ENCODE measurements at places on chromosomes 1 and 21.

GRCh38 chr1:171670739-171671138, 18.3 kb upstream of the MYOC start:
- no peak for DNase-seq

- no peak for DNase-seq
Observed at GRCh38 chr1:97144527-97144926, 422.9 kb downstream of the PTBP2 start.

DNA sequence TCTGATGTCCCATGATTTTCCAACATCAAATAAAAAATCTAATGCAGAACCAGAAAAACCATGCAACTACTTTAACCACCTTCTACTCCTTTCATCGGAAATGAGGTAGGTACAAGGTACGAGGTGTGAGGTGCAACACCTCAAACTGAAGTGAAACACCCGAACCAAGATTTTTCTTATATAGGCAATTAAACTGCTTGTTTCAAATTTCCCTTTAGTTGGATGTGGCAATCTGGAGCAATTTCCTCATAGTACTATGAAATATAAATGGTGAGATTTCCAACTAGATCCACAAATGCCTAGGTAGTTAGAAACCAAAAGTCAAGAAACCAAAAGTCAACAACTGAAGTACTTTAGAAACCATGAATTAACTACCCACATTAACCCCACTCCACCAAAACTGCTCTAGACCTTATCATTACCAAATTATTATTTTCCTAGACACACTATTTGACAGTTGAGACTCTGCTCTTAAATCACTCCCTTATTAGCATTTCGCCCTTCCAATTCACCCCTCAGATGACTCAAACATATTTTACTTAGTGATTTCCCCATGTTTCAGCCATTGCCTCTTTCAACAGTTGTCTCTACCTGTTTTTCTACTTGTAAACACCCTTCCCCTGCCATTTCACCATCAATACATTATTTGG, 37.8 kb downstream of the FUBP1 start:
- no peak for DNase-seq

DNA sequence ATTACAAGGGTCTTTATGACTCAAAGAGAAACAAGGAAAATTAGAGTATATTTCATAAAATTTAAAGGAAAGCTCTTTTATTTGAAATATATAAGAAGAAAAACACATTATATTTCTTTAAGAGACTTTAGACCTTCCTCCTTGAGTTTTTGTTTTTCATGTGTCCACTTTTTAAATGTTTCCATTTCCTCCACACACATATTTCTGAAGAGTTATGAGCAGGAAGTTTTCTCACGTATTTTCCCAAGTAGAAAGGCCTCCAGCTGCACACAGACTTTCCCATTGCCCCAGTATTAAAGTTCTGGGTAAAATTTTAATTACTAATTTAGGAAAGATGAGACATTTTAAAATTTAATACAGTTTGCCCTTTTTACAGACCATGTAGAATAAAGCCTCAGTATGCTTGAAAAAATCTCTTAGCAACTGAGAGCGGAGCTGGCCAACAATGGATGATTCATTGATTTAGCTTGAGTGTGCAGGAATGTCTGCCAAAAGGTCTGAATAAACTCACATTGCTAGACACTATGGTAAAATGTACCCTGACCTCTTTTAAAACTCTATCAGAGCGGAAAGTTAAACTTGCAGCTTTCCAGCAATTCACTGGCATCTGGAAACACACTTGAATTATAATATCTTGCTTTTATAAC, 57.9 kb downstream of the DDAH1 start:
- peak; percentile 56 for DNase-seq

DNA sequence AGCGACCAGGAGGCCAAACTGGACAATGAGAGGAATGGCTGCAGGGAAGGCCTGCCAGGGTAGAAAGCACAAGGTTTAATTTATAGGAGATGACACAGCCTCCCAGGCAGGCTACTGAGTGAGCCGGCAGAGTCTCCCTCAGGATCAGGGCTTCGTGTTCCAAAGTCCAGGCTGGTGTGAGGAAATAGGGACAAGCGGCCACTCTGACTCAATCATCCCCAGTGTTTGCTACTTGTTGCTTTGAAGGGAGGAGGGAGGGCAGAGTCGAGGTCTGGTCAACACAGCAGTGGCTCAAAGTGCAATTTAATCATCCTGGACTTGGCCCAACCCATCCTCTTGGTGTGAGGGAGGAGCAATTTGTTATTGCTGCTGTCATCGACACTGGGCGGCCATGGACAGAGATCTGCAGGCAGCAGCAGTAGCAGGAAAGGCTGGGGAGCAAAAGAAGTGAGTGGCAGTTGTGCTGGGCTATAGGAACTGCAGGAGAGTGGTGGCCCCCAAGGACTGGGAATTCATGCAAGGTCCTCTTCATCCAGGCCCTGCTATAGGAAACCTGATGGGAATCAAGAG, 27.5 kb downstream of the TBX15 start:
- peak; percentile 60 for DNase-seq

DNA sequence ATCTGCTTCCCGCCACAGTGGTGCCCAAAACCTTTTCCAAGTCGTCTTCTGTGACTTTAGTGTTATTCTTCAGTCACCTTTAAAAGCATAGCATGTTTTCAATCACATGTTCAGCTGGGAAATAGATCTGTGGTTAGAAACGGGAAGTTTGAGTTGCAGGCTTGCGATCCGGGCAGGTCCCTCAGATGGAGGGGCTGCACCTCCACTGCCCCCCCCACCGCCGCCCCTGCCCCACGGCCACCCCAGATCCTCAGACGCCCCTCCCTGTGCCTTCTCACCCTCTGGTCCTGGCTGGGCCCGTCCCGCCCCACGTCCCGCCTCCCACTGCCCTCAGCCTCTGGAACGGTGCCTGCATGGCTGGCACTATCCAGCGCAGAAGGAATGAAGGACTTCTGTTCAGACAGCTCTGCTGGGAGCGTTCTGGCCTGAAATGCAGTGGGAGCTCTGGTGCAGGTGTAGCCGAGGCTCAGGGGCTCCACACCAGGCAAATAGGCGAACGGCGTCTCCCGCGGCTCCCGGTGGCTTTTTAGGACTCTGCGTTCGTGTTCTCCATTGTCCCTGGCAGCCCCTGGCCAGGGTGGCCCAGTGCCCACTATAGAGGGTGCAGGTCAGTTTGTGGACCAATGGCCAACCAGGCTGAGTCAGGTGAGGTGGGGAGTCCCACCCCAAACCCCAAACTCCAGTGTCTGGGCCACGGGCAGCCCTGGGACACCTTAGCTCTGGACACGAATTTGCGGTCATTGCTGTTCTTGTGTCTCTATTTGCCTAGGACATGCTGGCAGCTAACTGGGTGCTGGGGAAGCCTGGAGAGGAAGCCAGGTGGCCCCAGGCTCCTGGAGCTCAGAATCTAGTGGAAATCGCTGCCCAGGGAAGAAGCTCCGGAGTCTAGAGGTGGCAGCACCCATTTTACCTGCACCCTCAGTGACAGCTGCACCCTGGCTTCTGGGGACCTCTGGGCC, 67.1 kb downstream of the FAAP20 start:
- no peak for DNase-seq

GRCh38 chr1:89631816-89632656, 884 bp upstream of the LRRC8C start:
- no peak for DNase-seq

DNA sequence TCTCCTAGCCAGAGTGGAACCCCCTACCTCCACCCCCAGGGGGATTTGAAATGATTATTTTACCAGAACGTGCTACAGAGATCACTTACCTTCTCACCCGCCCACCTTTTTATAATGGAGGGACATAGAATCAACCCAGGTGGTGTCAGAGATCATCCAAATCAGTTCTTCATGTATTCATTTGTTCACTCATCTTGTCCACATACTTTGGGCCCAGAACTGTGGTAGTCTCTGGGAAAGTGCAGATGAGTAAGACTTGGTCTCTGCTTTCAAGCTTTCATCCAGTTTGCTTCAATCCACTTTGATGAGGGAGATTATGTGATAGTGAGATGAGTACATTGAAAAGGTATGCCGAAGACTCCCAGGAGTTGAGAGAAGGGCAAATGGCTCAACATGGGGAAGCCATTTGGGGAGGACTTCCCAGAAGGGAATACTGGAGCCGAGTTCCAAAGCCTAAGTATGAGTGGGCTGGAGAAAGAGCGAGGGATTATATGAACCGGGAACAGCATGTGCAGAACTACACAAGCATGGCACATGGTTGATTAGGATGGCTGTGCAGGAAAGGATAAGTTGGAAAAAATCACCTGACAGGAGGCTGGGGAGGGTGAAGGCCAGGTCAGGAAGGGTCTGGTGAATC, 1.9 kb downstream of the FGGY start:
- no peak for DNase-seq

- DNase-seq: no peak
Observed at GRCh38 chr1:14608308-14608707, 9.8 kb downstream of the KAZN start.

GRCh38 chr1:248406721-248407692, 4.2 kb downstream of the OR2T1 start:
- DNase-seq: no peak

DNA sequence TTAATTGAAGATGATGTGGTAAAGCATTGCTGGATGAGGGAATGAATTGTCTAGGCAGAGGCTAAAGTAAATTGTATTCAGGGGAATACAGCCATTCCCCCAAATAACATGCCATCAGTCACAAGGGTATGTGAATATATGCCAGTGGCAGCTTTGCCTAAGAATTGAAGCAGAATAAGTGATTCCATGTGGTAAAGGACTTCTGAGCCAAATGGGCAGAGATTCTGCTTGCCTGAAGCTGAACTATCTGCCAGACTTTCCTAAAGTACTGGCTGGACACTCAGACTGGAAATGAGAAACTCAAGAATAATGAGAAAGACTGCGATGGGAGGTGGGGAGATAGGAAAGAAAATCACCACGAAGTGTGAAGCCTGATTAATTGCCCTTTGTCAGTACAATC, 2.4 kb downstream of the LIX1L start:
- DNase-seq: no peak

DNA sequence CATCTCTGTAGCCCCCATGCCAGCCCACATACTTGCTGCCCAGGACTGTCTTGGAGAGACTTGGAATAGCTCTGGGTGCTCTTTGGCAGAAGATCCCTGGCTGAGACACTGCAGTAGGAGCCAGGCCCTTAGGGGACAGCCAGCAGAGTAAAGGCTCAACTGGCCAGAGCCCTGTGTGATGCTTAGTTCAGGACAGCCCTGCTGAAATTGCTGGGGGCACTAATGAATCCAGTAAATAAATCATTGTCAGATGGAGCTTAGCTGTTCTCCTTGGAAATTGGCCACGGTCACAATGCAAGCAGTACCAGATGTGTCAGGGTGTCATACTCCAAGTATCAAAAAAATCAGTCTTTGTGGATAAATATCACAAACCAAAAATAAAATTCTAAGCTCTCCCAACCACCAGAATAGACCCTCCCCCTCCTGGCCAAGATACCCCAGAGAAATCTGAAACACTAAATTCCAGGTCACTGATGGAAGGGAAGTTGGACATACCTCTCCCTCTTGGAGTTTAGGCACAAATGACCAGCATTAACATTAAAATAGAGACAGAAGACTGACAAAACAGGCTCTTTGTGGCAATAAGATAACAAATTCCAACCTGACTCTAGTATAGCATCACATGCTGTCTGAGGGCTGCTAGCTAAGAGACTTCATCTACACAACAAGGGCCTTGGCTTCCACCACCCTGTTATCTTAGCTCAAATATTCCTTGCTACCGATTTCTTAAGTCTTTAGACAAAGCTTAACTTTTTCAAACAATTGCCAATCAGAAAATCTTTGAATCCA, 83.2 kb upstream of the DNAH14 start:
- no peak for DNase-seq

- no peak for DNase-seq
Observed at GRCh38 chr1:162497104-162497722, 405 bp upstream of the UHMK1 start.

DNA sequence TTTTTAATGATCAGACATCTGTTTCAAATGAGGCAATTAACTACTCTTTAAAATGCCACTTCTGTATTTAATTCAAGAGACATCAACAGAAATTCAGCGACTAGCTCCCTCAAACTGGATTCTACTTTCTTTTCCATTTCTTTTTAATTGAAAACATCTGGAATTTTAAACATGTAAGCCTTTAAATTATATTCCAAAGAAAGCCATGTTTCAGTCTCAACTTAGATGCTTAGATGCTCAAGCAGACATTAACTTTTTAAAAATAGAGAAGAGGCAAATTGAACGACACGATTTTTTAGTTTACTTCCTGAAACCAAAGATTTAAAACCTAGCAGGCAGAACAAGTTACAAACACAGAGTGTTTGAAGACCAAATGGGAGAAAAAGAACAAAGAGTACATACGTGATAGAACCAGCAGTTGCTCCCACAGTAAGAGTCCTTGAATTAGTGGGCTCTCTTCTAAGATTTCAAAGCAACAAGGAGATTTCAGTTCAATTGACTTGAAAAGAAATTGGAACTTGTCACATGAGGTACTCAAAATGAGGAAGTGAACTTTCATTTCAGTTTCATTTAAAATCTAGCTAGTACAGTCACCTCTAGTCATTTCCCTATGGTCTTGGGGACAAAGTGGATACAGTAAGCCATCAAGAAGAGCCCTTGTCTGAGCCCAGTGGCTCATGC, at the start of gene CTSS:
Gene CTSS, minus strand, starts transcription at position 483 of the 681 bp plus-strand sequence. CDS start 1,015 bp downstream, outside the sequence.
- no peak for DNase-seq

DNA sequence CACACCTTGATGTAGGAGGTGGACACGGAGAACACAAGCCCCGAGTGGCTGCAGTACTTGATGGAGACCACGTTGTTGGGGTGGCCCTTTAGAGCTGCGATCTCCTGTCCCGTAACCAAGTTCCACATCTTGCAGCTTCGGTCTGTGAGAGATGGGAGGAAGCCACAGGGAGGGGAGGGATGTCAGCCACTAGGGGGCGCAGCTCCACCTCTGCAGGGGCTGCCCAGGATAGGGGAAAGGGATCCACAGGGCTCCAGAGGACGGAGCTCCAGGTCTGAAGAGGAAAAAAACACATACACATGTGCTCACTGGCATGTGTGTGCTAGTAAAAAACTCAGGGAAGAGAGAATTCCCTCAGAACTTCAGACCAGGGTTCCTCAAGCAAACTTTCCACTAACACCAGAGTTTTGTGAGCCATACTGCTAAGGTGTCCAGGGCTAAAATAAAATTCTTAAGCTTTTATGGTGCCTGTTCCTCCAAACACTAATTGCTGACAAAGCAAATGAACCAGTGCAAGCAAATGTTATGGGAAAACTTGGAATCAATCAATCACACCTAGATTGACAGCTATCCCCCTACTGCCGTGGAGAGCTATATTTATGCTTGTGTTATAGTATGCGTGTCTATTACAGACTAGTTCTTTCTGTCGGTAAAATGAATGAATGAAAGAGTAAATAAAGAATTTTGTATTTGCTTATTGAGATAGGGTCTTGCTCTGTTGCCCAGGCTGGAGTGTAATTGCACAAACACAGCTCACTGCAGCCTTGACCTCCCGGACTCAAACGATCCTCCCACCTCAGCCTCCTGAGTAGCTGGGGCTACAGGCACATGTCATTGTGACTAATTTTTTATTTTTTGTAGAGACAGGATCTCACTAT, 43.7 kb downstream of the KIF21B start:
- DNase-seq: peak; percentile 77

Measured in islet precursor cell (in vitro differentiated cells).